ENCODE measurements at places on chromosomes 12 and 14. TPM values are rescaled to one million over a fixed set of nuclear protein-coding genes. Genes with fewer than 3 reads are reported as not detected.

- DNase-seq = no peak
Observed at GRCh38 chr14:105793836-105794235, 267.5 kb downstream of the TMEM121 start.

DNA sequence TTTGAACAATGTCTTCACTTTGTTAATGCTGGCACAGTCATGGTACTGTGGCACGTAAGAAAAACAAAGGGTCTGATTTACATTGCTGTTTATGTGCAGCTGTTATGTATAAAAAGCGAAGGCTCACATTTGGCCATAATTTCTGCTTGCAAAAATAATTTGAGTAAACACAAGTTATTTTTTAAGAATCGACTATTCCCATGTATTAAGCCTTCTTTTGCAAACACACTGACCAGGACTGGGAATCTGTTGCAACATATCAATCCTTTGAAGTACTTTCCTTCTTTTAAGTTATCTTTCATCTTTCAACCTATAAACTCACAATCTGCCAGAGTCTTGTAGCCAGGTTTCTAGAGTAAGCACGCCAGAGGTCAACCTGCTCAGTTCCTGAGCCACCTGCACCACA is 145.4 kb upstream of the BMP4 start:
- DNase-seq = no peak

Gene FAIM2
- not detected for total RNA-seq

Gene MDM1
- total RNA-seq = 15.2 TPM

GRCh38 chr14:55341781-55342180 is 69.8 kb downstream of the ATG14 start:
- no peak for DNase-seq

GRCh38 chr14:20714593-20715250 is 26.2 kb downstream of the ANG start:
- DNase-seq = peak; percentile 34

- DNase-seq = no peak
Observed at GRCh38 chr14:88352698-88353097, 29.6 kb upstream of the KCNK10 start.

Gene SENP1
- 27.3 TPM for total RNA-seq

Gene GARIN6
- not detected for total RNA-seq

DNA sequence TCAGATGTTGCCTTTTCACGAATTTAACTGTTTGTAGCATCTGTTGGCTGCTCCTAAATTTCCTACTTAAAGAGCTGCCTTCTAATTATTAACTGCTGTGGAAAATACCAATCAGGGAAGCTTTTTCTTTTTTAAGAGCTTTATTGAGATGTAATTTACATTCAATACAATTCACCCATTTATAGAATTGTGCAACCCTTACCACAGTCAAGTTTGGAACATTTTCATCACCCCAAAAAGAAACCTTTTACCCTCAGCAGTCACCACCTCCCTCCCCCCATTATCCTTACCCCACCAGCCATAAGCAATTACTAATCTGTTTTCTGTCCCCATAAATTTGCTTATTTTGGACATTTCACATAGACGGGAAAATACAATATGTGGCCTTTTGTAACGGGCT is 1.4 kb downstream of the PCNX4 start:
- no peak for DNase-seq

Gene CAPZA3
- total RNA-seq = not detected

DNA sequence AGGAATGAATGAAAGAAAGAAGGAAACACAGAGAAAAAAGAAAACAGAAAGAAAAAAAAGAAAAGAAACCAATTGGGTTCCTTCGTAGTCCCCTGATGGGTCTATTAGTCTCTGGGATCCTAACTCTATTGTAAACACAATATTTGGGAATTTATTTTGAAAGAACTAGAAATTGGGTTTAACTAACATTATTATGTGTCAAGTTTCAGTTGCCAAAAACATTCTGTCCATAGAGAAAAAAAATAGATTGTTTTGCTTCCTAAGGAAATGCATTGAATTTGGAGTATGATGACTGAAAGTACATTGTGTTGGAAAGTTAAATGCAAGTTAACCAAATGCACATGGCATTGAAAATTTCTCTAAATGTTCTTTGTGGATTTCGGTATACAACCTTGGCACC is 52.8 kb upstream of the PPP1R12A start:
- DNase-seq = no peak

DNA sequence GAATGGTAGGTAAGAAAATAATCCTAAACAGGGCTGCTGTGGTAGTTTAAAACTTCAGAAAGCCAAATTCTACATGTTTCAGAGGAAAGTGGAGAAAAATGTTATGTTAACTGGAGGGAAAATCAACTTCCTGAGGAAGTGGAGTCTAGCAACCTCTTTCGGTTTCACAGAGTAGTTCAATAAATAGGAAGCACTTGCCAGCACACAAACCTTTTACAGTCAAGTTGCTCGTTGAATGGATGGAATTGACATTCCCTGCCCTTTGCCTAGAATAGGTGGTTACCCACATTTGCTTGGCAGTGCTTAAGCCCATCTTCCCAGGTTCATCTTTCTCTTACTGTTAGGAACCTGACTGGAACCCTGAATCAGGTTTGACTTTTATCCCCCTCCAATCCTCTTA is 15.9 kb downstream of the ANKRD13A start:
- DNase-seq = no peak

GRCh38 chr14:51310505-51310944 is 70.5 kb downstream of the TMX1 start:
- DNase-seq = no peak

DNA sequence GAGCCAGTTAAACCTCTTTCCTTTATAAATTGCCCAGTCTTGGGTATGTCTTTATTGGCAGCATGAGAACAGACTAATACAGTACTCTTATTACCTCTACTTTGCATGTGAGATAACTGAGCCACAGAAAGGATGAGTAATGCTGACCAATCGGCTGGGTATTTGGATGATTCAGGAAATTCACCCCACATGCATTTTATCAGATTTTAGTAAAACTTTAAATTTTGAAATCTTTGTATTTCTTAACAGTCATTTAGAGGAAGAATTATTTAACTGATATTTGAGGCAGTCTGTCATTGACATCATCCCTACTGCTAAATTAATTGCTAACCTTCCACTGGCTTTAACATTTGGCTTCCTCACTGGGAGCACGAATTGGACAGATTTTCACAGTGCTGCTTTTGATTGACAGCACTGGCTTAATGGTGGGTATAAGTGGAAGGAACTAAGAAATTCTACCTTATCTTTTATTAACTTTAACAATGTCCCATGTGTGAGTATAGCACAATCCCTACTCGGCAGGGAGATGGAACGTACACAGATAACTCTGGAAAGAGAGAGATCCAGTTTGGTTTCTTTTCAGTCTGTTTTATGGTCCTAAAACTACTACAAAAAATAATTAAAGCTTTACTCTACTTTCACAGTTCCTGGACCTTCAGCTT is 261.0 kb downstream of the DACT1 start:
- peak; percentile 81 for DNase-seq

All from A172 (cell line).